ENCODE measurements at places on chromosomes 4 and X. TPM values are rescaled to one million over a fixed set of nuclear protein-coding genes. Genes with fewer than 3 reads are reported as not detected.

Gene MAGEA8
- total RNA-seq = not detected

Gene CDX4
- not detected for total RNA-seq

Gene SMC1A
- 37.0 TPM for total RNA-seq

Gene ETDB
- total RNA-seq = not detected

Gene GLRB
- total RNA-seq = 1.0 TPM

Gene BGN
- 84.0 TPM for total RNA-seq

Gene CCDC110
- 6.8 TPM for total RNA-seq

Gene NALF2
- total RNA-seq = 2.8 TPM

Gene SORCS2
- total RNA-seq = 2.5 TPM

Gene SUPT20HL1
- total RNA-seq = not detected

Gene EOLA2
- total RNA-seq = 25.0 TPM

Gene NDNF
- total RNA-seq = 7.7 TPM

Gene UTP3
- 17.7 TPM for total RNA-seq

Gene GK
- total RNA-seq = 9.5 TPM

Gene NRK
- 1.7 TPM for total RNA-seq

Gene NKX3-2
- 0.45 TPM for total RNA-seq

Gene LIMCH1
- 136 TPM for total RNA-seq

Gene ARHGAP24
- total RNA-seq = 50.5 TPM

Gene SLC4A4
- 90.7 TPM for total RNA-seq

Gene NLGN3
- total RNA-seq = 0.45 TPM

DNA sequence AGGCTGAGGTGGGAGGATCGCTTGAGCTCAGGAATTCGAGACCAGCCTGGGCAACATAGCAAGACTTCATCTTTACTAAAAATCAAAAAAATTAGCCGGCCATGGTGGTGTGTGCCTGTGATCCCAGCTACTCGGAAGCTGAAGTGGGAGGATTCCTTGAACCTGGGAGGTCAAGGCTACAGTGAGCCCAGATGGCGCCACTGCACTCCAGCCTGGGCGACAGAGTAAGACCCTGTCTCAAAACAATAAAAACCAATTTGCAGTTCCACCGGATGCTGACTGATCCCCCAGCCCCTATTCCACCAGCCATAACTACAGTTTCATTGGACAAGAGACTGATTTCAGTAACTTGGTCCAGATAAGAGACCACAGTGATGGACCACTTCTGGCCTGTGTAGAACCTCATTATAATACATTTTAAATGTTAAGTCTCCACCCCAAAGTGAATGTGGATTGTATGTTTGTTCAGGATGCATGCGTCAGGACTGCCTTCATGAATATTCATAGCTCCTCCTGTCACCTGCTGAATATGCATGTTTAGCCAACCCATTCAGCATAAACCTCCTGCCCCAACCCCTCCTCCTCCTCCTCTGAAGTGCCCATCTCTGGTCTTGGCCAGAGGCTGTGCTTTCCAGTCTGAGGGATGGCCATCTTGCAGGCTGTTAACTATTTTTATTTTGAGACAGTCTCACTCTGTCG lies 2.3 kb upstream of the SLBP start:
- DNase-seq = no peak
- H3K4me3 ChIP-seq = no peak overlapping the region
- H3K27me3 ChIP-seq = no peaks in the 10 kb centered on the region
- peaks cover 3% of the 10 kb centered on the region for H3K36me3 ChIP-seq
- H3K4me1 ChIP-seq = peaks cover 42% of the 10 kb centered on the region

DNA sequence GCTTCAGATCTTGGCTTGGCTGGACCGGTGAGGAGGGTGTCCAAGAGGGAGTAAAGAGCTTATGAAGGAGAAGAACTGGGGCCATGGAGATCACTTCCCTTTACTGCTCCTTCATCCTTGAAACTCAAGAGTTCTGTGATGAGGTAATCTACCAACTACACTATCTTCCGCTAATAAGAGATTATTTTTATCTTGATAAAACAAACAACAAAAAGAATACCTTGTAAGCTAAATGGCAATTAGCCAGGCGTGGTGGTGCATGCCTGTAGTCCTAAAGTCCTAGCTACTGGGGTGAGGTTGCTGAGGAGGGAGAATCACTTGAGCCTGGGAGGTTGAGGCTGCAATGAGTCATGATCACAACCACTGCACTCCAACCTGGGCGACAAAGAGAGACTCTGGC lies 47.4 kb downstream of the HAUS3 start:
- DNase-seq = peak; percentile 4
- no peaks in the 10 kb centered on the region for H3K4me1 ChIP-seq
- H3K4me3 ChIP-seq = no peak overlapping the region
- no peaks in the 10 kb centered on the region for H3K27me3 ChIP-seq

- DNase-seq = peak; percentile 49
- no peak overlapping the region for H3K27ac ChIP-seq
- H3K4me3 ChIP-seq = no peak overlapping the region
- no peaks in the 10 kb centered on the region for H3K36me3 ChIP-seq
- H3K27me3 ChIP-seq = no peaks in the 10 kb centered on the region
- H3K4me1 ChIP-seq = no peaks in the 10 kb centered on the region
Observed at GRCh38 chrX:85851418-85851817, 195.9 kb downstream of the CHM start.

GRCh38 chr4:187598196-187598595 lies 397.4 kb upstream of the ZFP42 start:
- no peaks in the 10 kb centered on the region for H3K27me3 ChIP-seq
- no peak overlapping the region for H3K4me3 ChIP-seq
- no peaks in the 10 kb centered on the region for H3K4me1 ChIP-seq
- H3K27ac ChIP-seq = no peak overlapping the region

GRCh38 chrX:7059859-7060258 lies 87.7 kb upstream of the STS start:
- peaks cover 5% of the 10 kb centered on the region for H3K4me1 ChIP-seq
- no peak overlapping the region for H3K27ac ChIP-seq
- no peak overlapping the region for H3K4me3 ChIP-seq

DNA sequence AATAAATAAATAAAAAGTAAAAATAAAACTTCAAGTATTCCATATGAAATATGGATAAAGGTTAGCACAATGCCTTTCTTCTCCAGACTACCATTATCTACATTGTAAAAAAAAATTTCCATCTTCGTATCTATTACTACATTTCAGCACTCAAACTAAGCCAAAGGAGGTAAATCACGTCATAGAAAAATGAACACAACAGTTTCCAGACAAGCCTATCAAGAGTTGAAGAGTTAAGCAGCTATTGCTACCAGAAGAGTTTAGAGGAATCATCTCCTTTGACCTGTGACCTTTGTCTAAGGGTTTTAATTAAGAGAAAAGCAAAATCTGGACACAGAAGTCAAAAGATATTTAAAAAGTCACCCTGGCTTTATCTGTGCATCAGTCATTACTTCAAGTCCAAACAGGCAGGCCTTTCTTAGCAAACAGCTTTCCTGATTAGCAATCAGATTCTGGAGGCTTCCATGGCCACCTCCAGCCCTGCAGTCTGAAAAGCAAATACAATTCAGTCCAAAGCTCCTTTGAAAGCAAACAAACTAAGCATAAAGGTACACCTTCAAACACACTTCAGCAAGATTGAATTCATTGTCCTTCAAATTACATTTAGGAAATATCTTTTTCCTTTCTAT lies 82.2 kb downstream of the APBB2 start:
- no peaks in the 10 kb centered on the region for H3K36me3 ChIP-seq
- H3K4me3 ChIP-seq = no peak overlapping the region
- no peaks in the 10 kb centered on the region for H3K27me3 ChIP-seq
- H3K27ac ChIP-seq = peak overlapping the region; percentile 73
- peaks cover 90% of the 10 kb centered on the region for H3K4me1 ChIP-seq

DNA sequence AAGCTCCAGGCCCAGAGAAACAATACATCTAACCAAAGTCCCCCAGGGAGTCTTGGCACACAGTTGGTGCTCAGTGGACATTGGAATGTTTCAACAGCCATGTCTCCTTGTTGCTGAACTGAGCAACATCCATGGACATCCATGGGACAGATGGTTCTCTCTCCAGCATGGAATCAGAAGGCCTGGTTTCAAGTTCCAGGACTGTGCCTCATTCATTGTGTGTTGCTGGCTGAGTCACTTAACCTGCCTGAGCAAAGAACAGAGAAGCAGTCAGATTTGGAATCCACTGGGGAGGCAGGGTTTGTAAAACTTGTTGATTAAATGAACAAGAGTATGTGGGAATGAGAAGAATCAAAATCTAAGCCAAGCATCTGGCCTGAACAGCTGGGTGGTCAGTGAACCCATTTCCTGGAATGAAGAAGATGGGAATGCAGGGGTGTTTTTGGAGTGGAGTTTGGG lies 147.9 kb downstream of the CHIC2 start:
- no peak for DNase-seq
- peaks cover 12% of the 10 kb centered on the region for H3K4me1 ChIP-seq
- no peak overlapping the region for H3K4me3 ChIP-seq
- no peak overlapping the region for H3K27ac ChIP-seq
- no peaks in the 10 kb centered on the region for H3K36me3 ChIP-seq
- H3K27me3 ChIP-seq = no peaks in the 10 kb centered on the region

DNA sequence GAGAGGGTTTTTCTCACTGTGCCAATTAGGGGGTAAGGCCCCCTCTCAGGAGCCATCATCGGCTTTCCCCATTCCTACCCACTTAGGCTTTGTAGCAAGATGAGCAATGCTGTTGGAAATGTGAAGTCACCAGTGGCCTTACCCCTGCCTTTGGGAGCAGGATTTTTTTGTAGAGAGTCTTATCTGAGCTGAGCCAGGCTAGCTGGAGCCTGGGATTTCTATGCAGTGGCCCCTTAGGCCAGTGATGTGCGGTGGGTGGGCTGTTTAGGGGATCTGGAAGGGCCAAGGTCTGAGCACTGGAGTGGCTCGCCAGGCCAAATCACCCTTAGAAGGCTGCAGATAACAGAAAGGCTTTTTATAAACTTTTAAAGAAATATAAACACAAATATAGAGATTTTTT lies 4.2 kb downstream of the CXorf65 start:
- H3K36me3 ChIP-seq = no peaks in the 10 kb centered on the region
- DNase-seq = no peak
- no peak overlapping the region for H3K27ac ChIP-seq

GRCh38 chr4:175435381-175435783 lies 376.7 kb downstream of the GPM6A start:
- no peak for DNase-seq
- no peaks in the 10 kb centered on the region for H3K4me1 ChIP-seq
- no peaks in the 10 kb centered on the region for H3K36me3 ChIP-seq
- no peak overlapping the region for H3K27ac ChIP-seq

- no peaks in the 10 kb centered on the region for H3K4me1 ChIP-seq
- H3K27me3 ChIP-seq = no peaks in the 10 kb centered on the region
- H3K36me3 ChIP-seq = no peaks in the 10 kb centered on the region
- no peak overlapping the region for H3K4me3 ChIP-seq
Observed at GRCh38 chrX:109660435-109661143, 35.6 kb upstream of the KCNE5 start.

GRCh38 chr4:138978028-138978585 lies 37.5 kb upstream of the NOCT start:
- peaks cover 10% of the 10 kb centered on the region for H3K4me1 ChIP-seq
- no peak overlapping the region for H3K4me3 ChIP-seq
- no peaks in the 10 kb centered on the region for H3K27me3 ChIP-seq
- no peak overlapping the region for H3K27ac ChIP-seq

GRCh38 chr4:55001538-55001937 lies 123.9 kb downstream of the KDR start:
- no peaks in the 10 kb centered on the region for H3K27me3 ChIP-seq
- no peak overlapping the region for H3K27ac ChIP-seq
- peaks cover 8% of the 10 kb centered on the region for H3K4me1 ChIP-seq
- no peak overlapping the region for H3K4me3 ChIP-seq
- no peak for DNase-seq

GRCh38 chr4:80173841-80174240 lies 23.5 kb upstream of the PRDM8 start:
- H3K27me3 ChIP-seq = no peaks in the 10 kb centered on the region
- H3K36me3 ChIP-seq = no peaks in the 10 kb centered on the region
- DNase-seq = no peak
- H3K27ac ChIP-seq = no peak overlapping the region

- no peak overlapping the region for H3K27ac ChIP-seq
- no peaks in the 10 kb centered on the region for H3K27me3 ChIP-seq
- H3K4me1 ChIP-seq = no peaks in the 10 kb centered on the region
- no peaks in the 10 kb centered on the region for H3K36me3 ChIP-seq
- no peak for DNase-seq
Observed at GRCh38 chr4:3472411-3473141, 9.5 kb downstream of the DOK7 start.

GRCh38 chr4:8704632-8705031 lies 112.1 kb downstream of the CPZ start:
- no peak for DNase-seq
- no peaks in the 10 kb centered on the region for H3K4me1 ChIP-seq
- no peak overlapping the region for H3K27ac ChIP-seq
- H3K27me3 ChIP-seq = no peaks in the 10 kb centered on the region
- H3K36me3 ChIP-seq = no peaks in the 10 kb centered on the region
- H3K4me3 ChIP-seq = no peak overlapping the region

- no peak for DNase-seq
- H3K4me3 ChIP-seq = no peak overlapping the region
- H3K27me3 ChIP-seq = no peaks in the 10 kb centered on the region
- H3K27ac ChIP-seq = no peak overlapping the region
- H3K4me1 ChIP-seq = peaks cover 20% of the 10 kb centered on the region
Observed at GRCh38 chr4:33078145-33078544, 2358.0 kb downstream of the PCDH7 start.

DNA sequence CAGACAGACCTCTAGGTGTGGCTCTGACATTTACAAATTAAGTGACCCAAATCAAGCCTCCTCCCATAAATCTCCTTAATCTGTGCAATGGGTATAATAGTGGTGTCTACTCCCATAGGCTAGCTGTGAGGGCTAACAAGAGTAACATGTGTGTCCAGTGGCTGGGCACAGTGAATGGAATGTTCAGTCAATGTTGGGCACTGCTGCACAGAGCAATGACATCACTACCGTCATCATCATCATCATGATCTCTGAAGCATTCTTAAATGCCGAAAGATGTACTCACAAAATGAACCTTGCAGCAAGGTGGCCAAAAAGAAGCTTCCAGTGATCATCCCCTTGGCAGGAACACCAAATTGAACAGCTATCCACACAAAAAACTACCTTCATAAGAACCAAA lies 43.5 kb downstream of the CHRNA9 start:
- no peak for DNase-seq
- H3K4me3 ChIP-seq = no peak overlapping the region
- no peaks in the 10 kb centered on the region for H3K27me3 ChIP-seq
- H3K4me1 ChIP-seq = peaks cover 5% of the 10 kb centered on the region

DNA sequence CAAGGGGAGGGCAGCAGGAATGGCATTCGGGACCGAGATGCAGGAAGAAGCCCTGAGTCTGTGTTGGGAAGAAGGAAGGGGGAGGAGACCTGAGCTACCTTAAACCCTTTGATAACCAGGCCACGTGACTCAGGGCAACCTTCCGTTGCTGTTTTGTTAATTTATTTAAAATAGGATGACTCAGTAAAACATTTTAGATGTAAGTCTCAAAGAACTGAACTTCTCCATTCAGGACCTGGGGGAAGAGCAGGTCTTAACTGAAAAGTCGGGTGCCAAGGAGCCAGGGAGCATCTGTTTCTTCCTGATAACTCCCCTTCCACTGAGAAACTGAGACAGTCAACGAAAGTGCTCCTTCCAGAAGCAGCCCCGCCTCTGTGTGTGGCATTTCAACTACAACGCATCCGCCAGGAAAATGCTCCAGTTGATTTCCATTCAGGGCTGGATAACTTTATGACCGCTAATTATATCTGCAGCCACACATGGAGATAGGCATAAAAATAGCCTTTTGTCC lies 88.0 kb downstream of the IRF2 start:
- H3K4me3 ChIP-seq = no peak overlapping the region
- H3K4me1 ChIP-seq = peaks cover 22% of the 10 kb centered on the region
- no peak overlapping the region for H3K27ac ChIP-seq
- no peak for DNase-seq

GRCh38 chrX:40420899-40421729 lies 159.7 kb upstream of the ATP6AP2 start:
- H3K4me3 ChIP-seq = no peak overlapping the region
- H3K27me3 ChIP-seq = no peaks in the 10 kb centered on the region
- no peaks in the 10 kb centered on the region for H3K4me1 ChIP-seq
- peak; percentile 27 for DNase-seq
- H3K27ac ChIP-seq = no peak overlapping the region
